AG04449 (cell line): ENCODE measurements at places on chromosomes 1 and 21.

DNA sequence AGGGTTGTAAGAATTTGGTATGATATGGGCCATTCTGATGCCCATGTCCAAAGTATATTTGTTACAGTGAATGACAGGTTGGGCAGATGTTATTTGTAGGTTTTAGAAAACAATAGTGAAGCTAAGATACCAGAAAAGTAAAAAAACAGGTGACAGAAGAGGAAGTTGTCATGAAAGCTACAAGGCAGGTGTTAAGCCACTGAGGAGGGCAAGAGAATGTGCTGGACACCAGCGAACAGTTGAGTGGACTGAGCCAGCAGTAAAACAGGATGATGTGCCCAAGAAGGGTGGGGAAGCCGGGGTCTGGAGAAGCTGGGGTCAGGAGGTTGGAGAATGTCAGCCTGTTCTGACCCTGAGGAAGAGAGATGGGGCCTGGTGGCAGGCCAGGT lies 83.3 kb downstream of the DTL start:
- no peak for DNase-seq

DNA sequence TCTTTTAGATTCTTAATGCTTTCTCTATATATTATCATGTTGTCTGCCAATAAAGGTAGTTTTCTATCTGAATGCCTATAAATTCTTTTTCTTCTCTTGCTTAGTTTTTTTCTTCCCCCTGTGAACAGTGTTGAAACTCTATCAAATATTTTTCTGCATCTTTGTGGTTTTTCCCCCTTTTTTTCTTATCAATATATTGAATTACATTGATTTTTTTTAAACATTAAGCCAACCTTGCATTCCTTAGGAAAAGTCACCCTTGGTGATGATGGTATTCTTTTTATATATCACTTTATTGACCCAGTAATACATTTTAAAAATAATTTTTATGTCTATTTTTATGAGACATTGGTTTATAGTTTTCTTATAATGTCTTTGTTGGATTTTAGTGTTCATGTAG lies 131.7 kb downstream of the RABGAP1L start:
- no peak for DNase-seq

DNA sequence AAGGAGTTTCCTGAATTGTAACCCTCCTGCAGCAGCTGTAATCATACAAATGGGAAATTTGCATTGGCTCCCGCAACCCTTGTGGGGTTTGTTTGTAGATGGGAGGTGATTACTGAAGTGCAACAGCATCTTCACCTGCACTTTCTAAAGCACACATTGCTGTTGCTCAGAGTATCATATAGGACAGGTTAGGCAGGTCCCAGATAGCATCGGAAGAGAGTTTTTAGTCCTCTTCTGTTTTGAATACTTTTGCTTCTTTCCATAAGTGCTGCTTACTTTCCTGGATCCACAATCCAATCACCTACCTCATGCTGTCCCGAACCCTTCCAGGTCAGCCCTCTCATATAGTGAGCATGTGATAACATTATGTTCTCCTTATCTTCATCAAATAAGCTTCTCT lies 300.4 kb downstream of the PTPRC start:
- DNase-seq = no peak

DNA sequence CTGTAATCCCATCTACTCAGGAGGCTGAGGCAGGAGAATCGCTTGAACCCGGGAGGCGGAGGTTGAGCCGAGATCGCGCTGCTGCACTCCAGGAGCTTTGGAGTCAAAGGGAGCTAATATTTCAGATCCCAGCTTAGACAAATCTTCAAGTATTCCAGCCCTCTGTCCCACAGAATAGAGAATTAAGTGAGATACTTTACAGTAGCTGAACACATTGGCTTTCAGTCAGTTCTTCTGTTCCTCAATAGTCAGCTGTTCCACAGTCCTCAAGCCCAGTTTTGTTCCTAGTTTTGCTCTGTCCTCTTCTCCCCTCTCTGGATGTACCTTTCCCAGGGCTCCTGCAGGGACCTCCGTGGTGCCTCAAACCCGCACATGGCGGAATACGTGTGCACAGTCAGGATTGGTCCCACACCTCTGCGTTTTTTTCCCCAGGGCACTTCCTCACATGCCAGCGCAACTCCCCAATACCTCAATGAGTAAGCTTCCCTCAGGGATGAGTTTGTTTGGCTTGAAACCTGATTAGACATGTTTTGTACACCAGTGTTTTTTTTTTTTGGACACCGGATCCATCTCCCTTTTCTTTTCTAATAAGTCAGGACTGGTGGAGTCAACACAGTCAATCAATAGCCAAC lies 1.2 kb downstream of the MFN2 start:
- DNase-seq = no peak

GRCh38 chr1:19260211-19261138 lies 8.9 kb downstream of the MRTO4 start:
- DNase-seq = peak; percentile 86

GRCh38 chr1:1173793-1174415 lies at the start of gene TTLL10:
TSS of gene TTLL10 (plus strand) at chr1:1173880. CDS start at chr1:1179216, 5,336 bp downstream.
- no peak for DNase-seq

- no peak for DNase-seq
Measured at GRCh38 chr21:17921579-17922530, 102.7 kb upstream of the C21orf91 start.

DNA sequence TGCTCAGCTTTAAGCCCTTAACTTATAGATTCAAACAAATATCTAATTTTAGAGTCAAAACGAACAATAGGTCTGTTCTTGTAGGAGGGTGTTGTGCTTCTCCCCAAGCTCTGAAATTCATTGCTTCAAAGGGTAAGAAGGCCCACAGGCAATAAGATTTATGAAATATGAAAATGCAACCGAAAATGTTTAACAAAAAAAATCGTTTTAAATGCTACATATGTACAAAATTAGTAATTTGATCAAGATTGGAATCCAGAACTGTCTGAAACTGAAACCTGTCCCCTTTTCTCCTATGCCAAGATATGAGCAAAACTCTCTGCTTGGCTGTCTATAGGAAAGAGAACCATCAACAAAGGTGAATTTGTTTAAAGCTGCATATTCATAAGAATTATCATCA lies 534.3 kb downstream of the PLPP3 start:
- DNase-seq = no peak

DNA sequence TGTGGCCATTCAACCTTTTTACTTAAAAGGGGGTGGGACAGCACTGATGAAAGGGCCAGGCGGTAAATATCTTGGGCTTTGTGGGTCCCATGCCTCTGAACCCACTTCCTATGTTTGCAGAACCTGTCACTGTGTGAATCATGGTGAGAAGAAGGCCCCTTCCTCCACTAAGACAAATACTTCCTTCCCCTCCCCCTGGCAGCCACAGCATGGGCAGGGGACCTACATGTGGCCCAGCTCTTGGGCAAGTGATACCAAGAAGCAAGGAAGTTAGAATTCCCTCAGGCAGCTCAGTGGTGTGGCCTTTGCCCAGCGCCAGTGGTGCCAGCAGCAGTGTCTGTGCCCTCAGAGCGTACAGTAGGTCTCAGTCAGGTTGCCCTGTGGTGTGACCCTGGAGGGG lies 168.6 kb downstream of the TRIM33 start:
- no peak for DNase-seq

GRCh38 chr1:197837911-197838310 lies 62.6 kb upstream of the DENND1B start:
- no peak for DNase-seq

GRCh38 chr1:25065795-25066238 lies 135.7 kb upstream of the RUNX3 start:
- peak; percentile 12 for DNase-seq

- no peak for DNase-seq
Measured at GRCh38 chr1:154151311-154151710, 3.6 kb downstream of the NUP210L start.

DNA sequence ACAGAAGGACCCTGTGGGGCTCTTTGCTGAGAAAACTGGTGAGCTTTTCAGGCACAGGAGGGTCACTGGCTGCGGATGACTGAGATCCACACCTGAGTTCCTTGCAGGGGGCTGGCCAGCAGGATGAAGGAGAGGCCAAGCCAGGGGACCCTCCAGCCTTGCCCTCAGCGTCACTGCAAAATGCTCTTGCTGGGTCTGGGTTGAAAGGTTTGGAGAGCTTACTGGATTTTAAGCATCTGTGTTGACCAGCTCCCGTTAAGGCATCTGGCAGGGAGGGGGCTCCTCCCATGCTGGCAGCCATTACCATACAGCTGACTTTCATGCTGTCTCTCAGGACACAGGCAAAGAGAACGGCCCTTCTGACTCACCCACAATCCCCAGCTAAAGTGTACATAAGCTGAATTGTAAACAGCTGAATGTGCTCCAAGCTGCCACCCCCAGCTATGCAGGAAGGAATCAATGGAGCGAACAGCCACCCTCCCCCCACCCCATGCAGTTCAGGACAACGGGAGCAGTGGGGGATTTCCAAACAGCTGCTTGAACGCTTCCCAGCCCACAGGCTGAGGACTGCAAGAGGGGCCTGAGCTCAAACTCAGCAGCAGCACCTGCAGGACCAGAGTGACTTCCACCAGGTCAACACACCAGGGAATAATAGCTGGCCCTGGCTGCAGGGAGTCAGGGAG lies 21.3 kb upstream of the A3GALT2 start:
- DNase-seq = peak; percentile 91

GRCh38 chr1:8908388-8909151 lies 30.1 kb upstream of the ENO1 start:
- DNase-seq = no peak

DNA sequence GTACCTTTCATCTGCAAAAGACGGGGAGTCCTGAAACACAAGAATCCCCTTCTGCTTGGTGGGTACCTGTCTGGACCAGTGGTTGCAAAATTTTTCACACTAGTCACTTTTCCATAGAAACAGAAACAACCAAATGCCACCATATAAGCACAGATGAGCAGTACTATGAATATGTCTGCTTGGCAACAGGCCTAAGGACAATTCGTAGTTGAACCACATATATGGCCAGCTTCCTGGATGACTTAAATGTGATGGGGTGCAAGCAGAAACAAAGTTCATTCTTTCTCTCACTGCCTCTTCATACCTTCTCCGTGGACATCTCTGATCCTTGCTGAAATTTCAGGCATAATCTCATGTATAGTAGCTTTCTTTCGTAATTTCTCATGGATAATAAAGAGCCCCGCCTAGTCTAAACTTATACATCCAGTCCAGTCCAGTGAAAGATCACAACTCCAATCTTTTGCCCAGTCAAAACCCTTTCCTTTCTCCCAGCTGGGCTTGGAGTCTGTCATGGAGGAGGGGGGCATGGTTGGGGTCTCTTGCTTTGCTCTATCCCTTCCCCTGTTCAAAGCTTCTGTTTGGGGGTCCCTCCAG lies 7.0 kb downstream of the FCAMR start:
- peak; percentile 7 for DNase-seq

DNA sequence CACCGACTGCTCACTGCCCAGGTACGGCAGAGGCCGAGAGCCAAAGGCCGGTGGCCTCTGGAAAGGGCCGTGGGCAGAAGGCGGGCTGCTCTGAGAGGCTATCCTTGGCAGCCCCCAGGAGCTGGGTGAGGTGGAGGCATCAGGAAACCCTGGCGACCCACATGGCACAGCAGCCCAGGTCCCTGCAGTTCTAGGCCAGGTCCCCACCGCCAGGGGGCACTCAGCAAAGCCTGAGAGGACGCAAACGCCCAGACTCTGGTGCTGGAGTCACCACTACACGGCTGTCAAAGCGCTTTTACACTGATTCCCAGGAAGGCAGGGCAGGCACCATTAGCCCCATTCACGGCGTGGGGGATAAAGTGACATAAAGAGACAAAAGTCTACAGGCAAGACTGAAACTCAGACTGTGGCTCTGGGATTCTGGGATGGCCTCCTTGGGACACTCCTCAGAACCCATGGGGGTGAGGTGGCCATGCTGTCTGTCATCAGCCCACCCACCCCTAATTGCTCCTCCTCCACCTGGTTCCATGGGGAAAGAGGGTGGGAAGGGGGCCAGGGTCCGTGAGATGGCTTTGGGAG lies 4.9 kb downstream of the PLEKHG5 start:
- DNase-seq = no peak

- DNase-seq = no peak
Measured at GRCh38 chr1:168688644-168689326, 40.2 kb downstream of the DPT start.

GRCh38 chr1:233972951-233973635 lies 68.6 kb downstream of the SLC35F3 start:
- no peak for DNase-seq
